ENCODE measurements at places on chromosomes 1 and 21.

DNA sequence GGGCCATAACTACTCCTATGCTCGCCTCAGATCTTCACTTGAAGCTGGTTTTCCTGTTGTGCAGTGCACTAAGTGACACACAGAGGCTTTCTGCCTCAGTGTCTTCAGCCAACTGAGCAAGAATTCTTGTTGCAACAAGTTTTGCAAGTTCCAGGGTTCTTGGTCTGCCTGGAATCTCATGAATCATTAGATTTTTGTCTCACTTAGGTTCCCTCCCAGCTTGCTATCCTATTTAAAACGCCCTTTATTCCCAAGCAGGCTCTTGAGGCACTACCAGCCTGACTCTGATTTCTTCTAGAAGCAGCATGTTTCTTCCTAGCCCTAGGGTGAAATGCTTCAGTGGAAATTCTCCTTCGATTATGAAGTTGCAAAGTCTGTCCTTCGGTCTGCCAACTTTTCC is 158.8 kb downstream of the C1orf21 start:
- H3K27me3 ChIP-seq = no peaks in the 10 kb centered on the region
- no peak overlapping the region for H3K4me3 ChIP-seq

- H3K27me3 ChIP-seq = no peaks in the 10 kb centered on the region
- no peaks in the 10 kb centered on the region for H3K4me1 ChIP-seq
- H3K27ac ChIP-seq = no peak overlapping the region
- H3K36me3 ChIP-seq = no peaks in the 10 kb centered on the region
- no peak for DNase-seq
These were observed 102.9 kb downstream of the FASLG start for GRCh38 chr1:172761581-172762486.

- H3K4me1 ChIP-seq = no peaks in the 10 kb centered on the region
- H3K36me3 ChIP-seq = no peaks in the 10 kb centered on the region
- H3K4me3 ChIP-seq = no peak overlapping the region
- no peaks in the 10 kb centered on the region for H3K27me3 ChIP-seq
These were observed 54.0 kb upstream of the MRPS6 start for GRCh38 chr21:34019402-34019801.

- DNase-seq = no peak
- H3K4me1 ChIP-seq = peaks cover 7% of the 10 kb centered on the region
- no peaks in the 10 kb centered on the region for H3K27me3 ChIP-seq
- H3K27ac ChIP-seq = no peak overlapping the region
These were observed 217.8 kb upstream of the HOOK1 start for GRCh38 chr1:59596956-59597355.
